ENCODE measurements at places on chromosomes 5 and 9. TPM values are rescaled to one million over a fixed set of nuclear protein-coding genes. Genes with fewer than 3 reads are reported as not detected.

FCN2 gene
- not detected for total RNA-seq

RETREG1 gene
- 59.8 TPM for total RNA-seq

DNA sequence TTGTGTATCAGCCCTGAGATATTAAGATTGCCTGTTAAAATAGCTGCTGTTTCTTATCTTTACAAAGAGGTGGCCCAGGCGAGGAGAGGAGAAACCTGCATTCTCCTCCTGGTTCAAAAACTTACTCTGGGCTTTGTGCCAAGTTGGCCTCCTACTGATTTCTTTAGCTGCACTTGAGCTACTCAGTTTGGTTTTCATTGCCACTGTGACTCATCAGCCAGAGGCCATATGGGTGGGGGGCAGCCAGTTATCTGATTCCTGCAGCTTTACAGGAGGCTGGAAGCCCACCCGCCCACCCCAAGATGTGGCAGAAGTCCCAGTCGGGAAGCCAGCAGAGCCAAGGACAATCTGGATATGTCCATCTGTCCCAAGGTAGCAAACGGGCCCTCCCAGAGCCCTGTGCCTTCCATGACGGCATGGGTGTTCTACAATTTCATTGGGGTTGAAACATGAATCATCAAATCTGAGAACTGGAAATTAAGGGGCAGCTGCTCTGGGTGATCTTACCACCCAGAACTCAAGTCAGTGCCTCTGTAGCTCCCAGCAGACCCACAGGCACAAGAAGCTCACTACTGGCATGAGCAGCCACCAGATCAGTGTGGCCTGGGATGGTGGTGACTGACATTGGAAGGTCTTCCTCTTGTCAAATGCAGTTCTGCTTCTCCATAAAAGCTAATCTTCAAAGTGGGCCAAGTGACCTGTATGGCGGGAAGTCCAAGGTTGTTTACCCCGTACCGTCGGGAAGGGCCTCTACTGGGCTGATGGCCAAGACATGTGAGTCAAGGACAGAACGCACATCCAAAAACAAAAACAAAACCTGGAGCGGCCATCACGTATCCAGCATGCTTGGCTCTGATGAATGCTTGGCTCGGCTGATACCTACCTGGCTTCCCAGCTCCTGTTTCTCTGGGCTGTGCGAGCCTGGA lies 15.6 kb downstream of the FCN2 start:
- DNase-seq: no peak

DNA sequence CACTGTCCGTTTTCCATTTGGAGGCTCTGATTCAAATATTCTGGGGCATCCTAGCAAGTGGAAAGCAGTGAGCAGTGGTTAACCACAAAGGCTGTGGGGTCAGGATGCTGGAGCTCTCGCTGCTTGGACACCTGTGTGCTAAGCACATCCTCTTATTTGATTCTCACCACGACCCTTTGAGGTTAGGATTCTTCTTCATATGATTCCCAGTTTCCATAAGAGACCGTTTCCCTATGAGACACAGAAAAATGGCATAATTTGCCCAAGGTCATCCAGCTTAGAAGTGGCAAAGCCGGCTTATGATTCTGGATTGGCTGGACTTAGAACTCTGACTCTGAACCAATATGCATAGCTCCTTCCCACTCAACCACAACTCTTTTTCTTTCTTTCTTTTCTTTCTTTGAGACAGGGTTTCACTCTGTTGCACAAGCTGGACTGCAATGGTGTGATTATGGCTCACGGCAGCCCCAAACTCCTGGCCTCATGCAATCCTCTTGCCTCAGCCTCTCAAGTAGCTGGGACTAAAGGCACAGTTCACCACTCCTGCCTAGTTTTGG lies 207.7 kb downstream of the TTLL11 start:
- DNase-seq: no peak

GRCh38 chr9:126985870-126986498 lies 71.4 kb downstream of the RALGPS1 start:
- peak; percentile 67 for DNase-seq
